ENCODE measurements at places on chromosomes 1 and 21.

DNA sequence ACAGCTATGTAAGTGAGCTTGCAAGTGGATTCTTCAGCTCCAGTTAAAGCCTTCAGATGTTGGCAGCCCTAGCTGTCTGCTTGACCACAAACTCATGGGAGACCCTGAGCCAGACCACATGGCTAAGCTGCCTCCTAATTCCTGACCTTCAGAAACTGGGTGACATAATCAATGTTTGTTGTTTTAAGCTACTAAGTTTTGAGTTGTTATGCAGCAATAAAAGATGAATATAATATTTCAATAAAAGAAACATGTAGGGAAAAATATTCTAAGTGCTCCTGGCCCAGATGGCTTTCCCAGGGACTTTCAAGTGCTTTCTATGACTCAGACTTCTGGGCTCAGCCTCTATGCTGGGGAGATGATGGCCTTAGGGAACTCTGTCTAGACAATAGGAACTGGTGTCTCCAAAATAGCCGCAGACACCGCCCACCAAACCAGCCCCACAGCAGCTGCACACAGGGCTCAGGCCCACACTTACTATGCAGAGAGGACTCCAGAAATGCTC lies 20.3 kb upstream of the AZIN2 start:
- peak; percentile 67 for DNase-seq

DNA sequence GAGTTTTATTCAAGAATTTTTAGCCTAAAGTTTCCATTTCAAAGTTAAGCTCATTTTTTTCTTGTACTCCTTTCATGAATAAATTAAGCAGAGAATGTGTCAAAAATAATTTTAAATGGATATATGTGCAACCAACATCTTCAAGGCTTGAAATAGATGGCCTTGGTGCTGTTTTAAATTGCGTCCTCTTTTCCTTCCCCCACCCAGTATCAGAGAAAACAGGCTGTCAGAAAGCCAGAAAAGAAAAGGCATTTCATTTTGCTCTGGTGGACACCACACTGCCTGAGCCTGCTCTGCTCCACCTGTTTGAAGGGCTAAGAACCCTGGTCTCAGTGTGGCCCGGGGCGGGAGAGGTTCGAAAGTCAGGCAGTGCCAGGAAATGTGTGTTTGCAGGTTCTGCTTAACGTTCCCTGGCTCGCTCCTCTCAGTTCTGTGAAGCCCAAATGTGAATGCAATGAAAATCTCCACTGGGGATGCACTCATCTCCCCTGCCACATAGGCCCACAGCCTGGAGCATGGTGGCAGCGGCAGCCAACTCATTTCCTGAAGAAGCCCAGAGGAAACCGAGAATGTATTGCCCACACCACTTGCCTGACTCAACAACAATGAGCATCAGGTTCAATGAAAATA lies 134.4 kb downstream of the SDCCAG8 start:
- no peak for DNase-seq

DNA sequence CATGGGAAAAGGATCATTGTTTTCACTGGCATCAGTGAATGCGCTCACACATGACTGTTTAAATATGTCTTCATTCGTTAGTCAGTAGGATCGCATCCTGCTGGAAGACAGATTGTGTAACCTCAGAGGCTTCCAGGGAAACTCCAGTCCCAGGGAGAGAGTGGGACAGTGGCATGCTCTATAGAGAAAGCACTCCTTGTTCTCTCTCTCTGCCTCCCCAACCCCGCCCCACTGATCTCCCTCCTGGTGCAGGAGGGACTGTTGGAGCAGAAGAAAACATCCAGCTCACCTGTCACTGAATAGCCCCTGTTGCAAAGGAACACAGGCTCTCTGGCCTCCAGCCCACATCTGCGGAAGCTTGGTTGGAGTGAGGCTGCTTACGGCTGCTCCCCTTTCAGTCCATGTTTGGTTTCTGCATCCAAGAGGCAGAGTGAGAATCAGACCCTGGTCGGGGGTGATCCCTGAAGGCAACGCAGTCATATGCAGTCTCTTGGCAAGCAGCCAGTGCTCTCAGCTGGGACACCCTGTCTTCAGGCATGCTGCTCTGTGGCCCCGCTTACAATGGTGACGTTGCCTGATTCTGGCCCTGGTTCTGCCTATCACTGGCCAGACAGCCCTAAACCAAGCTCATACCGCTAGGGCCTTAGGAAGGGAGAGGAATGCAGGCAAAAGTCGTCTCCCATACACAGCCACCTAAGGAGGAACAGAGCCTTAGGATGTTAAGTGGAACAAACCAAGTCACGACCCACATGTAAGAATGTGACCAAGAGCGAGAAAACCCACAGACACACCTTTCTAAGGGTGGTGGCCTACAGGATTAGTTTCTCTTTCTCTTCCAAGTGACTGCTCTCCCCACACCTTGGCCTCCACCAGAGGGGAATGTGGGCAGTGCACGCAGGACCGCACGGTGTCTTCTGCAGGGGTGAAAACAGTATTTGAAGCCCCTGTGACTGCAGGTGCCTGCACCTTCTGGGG lies 39.7 kb downstream of the BACE2 start:
- no peak for DNase-seq

- no peak for DNase-seq
Measured at GRCh38 chr1:90435351-90435750, 281.8 kb downstream of the BARHL2 start.

GRCh38 chr1:110643879-110644472 lies 30.8 kb downstream of the KCNA3 start:
- peak; percentile 76 for DNase-seq
